LoVo (cell line): ENCODE measurements at places on chromosomes 13 and 19.

DNA sequence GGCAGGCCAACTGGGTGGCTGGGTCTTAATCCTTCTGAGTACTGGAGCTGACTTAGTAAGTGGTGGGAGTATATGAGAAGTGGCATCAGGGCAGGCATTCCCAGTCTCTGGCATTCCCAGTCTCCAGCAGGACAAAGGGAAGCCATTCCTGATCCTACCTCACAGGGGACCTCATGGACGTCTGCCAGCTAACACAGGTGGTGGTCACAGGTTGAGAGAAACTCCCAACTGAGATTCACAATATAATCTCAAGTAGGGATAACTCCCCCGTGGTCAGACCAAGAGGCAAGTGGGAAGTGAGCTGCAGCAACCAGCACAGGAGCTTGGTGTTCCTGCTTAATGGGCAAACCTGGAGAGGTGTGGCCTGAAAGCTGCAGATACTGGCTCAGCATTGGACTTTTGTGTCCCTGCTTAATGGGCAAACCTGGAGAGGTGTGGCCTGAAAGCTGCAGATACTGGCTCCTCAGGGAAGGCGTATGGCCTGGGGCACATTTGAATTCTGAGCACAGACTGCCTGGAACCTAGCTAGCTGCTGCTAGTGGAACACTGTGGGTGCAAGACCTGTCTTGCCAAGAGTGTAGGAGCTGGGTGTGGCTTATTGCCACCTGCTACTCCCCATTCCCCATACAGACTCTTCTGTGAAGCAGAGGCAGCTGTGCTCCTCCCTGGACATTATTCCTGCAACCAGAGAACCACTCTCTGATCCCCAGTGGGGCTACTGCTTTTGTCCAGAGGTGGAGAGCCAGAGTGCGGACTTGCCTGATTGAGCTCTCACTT is 25.9 kb upstream of the OR10H2 start:
- DNase-seq: no peak

DNA sequence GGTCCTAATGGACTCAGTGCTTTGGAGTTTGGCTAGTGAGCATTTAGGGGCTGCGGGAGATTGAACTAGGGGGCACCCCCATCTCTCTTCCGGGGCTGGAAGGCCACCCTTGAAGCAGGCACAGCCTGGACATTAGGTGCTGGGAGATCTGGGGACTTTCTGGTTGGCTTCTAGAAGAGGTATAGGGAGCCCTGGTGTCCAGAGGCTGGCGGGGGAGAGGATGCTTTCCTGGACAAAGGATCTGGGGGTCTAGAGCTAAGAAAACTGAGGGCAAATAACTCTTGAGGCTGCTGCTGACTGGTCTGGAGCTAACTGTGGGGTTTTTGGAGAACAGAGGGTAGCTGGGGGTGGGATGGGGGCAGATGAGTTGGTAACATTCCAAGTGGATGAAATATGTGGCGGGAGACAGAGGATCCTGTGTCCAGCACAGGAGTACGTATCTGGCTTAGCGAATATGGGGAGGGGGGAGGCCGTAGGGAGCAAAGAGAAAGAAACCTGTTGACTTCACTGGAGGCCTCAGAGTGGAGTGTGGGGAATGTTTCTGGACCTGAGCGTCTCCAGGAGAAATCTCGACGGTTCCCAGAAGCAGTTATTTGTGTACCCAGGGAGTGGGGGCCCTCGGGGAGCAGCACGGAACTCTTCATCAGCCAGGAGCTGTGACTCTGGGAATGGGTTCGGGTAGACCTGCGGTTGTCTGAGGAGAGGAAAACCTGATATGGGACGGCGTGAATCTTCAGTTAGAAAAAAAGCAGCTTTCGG is 1.4 kb downstream of the HNRNPUL1 start:
- DNase-seq: no peak

GRCh38 chr13:101751488-101751887 is 299.0 kb downstream of the ITGBL1 start:
- DNase-seq: peak; percentile 10

GRCh38 chr13:111187960-111188541 is 72.9 kb downstream of the ARHGEF7 start:
- peak; percentile 7 for DNase-seq

GRCh38 chr13:32150794-32151193 is 119.2 kb downstream of the FRY start:
- DNase-seq: no peak
